ENCODE measurements at places on chromosomes 1 and 21. TPM values are rescaled to one million over a fixed set of nuclear protein-coding genes. Genes with fewer than 3 reads are reported as not detected.

GRCh38 chr1:86858524-86859261 is 55.2 kb downstream of the SELENOF start:
- DNase-seq = no peak

GRCh38 chr1:205275916-205276688 is 45.4 kb downstream of the NUAK2 start:
- DNase-seq = peak; percentile 53

GRCh38 chr1:28602536-28603439 is 10.7 kb downstream of the RAB42 start:
- DNase-seq = peak; percentile 55

DNA sequence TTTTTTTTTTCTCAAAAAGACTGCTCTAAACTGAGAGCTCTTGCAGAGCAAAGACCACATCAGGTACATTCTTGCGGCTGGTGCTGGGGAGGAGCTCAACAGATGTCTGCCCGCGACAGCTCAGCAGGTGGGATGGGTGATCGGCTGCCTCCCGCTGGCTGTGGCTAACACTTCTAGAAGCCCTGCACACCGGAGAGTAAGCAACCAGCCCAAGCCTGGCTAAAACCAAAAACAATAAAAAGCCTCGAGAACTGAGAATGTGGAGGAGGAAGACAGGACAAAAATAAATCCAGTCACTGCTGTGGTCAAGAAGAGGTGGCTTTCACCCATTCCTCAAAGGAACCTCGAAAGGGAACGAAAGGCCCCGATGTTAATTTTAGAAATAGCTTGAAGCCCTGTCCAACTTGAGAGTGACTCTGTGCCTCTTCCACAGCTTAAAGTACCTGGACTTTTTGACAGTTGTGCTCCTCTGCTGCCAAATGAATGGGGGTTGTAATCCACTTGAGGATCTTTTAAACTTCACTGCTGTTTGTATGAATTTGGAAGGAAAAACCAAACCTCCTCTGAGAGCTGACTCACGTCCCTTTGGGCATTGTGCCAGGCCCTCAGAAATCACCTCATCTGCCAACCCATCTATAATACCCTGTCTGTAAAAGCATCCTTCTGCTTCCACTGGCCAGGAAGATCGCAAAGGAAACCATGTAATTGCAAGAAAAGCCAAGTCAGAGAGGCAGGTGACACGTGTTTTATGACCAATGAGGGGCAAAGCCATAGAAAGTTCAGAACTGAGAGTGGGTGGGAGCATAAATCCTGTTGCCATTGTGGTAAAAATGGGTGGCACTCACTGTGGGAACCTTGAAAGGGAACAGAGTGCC is 78.6 kb downstream of the KCNN3 start:
- peak; percentile 84 for DNase-seq

- DNase-seq = no peak
These were observed 90.0 kb downstream of the GLUL start for GRCh38 chr1:182301467-182302198.

DNA sequence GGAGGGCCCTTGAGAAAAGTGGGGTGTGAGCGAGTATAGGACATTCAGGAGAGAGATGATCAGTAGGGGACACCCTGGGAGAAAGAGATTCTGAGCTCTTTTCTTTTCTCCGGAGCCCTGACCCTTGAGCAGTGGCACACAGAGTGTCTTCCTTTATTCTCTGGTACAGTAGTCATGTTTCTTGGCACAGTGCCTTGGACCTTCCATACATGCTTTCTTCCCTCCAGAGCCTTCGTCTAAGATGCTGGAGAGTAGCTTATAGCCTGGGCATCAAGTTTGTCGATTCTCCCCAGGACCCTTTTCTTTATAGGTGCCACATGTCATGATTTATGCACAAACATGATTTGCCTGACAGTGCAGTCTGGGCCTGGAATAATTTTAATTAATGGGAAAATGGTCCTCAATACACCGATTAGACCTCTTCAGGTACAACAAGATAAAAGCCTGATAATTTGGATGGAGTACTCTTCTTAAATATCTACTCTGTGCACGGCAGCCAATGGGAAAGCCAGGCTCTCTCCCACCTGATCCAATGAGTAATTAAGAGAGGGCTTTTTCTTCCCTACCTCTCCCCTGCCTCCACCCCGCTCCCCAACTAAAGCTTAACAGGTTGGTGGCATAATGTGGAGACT is at the start of gene TBX19:
Gene TBX19, plus strand, starts transcription at position 582 of the 632 bp plus-strand sequence. CDS start 214 bp downstream, outside the sequence.
- no peak for DNase-seq

- peak; percentile 30 for DNase-seq
These were observed 22.7 kb downstream of the LRRC8D start for GRCh38 chr1:89843273-89844130.

DNA sequence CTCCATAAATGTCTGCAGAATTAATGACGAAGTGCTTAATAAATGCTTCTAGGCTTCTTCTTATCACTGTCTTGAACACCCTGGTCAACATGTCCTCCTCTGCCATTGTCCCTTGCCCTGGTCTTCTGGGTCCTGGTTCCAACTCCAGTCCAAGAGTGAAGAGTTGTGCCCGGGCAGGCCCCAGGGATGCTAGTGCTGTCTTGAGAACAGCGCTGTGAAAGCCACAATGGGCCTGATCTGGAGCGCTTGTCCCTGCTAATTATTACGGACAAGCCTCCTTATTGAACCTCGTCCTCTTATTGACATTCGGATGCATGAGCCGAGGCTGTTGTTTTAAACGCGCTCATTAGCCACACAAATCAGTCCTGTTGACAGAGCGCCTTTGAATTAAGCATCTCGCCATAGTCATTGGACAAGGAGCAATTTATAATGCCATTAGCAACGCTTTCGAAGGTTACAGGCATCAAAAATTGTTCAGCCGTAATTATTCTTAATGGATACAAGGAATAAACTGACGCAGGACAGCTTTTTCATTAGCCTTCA is 211.6 kb upstream of the POU3F1 start:
- no peak for DNase-seq

The CLCA4 gene
- not detected for total RNA-seq

The EFNA1 gene
- total RNA-seq = 17.9 TPM

The E2F2 gene
- 3.8 TPM for total RNA-seq

The SETDB1 gene
- total RNA-seq = 55.4 TPM

The NUCKS1 gene
- 355 TPM for total RNA-seq

The PPIAL4G gene
- total RNA-seq = not detected

The MCOLN2 gene
- total RNA-seq = 3.9 TPM

The TDRD5 gene
- not detected for total RNA-seq

All from A172 (cell line).